ENCODE measurements at places on chromosomes 3 and 15.

DNA sequence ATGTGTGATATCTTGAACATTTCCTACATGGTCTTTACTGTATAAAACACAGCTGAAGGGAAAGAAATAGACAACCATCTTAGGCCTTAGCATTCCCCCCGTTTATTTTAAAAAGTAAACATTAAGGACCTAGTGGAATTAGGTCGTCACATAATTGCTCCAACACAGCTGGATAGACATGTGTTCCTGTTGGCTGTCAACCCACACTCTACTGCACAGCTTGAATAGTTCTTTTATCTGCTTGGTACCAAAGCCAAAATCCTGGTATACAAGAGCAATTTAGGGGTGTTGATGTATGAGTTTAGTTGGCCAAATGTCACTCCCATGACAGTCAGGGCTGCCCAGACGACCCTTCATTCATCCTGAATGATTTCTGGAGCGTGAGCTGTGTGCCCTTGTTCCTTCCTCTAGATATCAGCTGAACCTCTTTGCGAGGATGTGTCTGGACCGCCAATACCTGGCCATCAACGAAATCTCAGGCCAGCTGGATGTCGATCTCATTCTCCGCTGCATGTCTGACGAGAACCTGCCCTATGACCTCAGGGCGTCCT lies 179.7 kb downstream of the ITPR1 start:
- DNase-seq, result no peak

- DNase-seq, result no peak
These were observed 142.5 kb downstream of the NR1I2 start for GRCh38 chr3:119924111-119925094.

DNA sequence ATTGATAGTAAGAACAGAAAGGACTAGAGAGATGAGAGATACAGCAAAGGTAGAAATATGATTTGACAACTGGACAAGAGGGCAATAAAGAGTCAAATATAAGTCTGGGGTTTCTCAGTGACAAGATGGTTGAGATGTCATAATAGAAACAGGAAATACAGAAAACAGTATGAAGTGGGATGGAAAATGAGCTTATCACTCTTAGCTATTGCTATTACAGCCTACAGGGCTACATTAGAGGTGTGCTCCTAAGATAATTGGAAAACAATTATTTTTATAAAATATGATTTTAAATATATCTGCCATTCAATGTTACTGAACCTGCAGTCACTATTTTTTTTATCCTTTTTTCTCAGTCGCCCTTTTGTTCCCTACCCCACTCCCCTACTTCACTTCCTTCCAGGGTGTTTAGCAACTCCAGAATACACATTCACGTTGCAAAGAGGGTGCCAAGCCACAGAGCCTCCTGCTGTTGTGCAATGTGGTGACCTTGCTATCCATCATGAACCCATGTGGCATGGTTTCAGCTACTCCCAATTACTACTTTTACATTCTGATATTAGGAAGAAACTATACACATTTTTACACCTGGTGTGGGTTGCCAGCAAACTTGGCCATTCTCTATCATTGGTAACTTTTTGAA lies 6.0 kb downstream of the NRG4 start:
- DNase-seq, result no peak

DNA sequence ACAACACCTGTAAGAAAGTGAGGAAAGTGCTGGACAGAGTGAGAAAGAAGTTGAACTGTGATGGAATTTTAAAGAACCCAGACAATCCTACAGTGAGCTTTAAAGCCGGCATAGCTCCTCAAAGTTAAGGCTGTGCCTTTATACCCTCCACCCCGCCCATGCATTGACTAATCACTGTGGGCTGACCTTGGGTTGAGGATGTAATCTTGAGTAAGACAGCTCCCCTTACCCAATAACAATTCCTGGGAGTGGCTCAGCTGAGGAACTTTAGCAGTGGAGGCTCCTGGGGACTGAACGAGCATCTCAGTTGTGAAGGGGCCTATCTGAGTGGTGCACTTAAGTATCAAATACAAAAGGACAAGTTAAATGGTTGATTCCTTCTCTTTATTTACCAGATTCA lies 35.7 kb upstream of the ZNF770 start:
- DNase-seq, result no peak

DNA sequence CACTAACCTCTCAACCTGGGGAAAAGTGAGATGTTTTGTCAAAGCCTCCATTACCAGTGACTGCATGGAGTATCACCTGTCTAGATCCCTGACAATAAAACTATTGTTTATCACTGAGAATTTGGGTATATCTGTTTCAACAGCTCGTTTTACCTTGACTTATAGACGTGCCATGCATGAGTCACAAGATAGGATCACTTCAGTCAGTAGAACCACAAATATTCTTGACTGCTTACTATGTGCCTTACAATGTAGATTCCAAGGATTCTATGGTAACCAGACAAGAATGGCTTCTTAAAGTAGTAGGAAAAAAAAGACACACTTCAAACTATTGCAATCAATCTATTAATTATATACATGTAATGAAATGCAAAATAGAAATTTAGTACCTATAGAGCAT lies 55.7 kb upstream of the GRM7 start:
- no peak for DNase-seq

- DNase-seq, result no peak
These were observed 87.8 kb upstream of the MDFIC2 start for GRCh38 chr3:70400194-70400593.

- DNase-seq, result no peak
These were observed 18.5 kb downstream of the GLDN start for GRCh38 chr15:51359981-51360380.

GRCh38 chr3:154656486-154656885 lies 226.5 kb upstream of the GPR149 start:
- DNase-seq, result no peak

GRCh38 chr3:55166576-55167555 lies 239.0 kb upstream of the LRTM1 start:
- DNase-seq, result no peak

- no peak for DNase-seq
These were observed 45.2 kb downstream of the CDCP1 start for GRCh38 chr3:45100981-45101407.

- no peak for DNase-seq
These were observed 2.7 kb downstream of the GAP43 start for GRCh38 chr3:115626006-115626409.

DNA sequence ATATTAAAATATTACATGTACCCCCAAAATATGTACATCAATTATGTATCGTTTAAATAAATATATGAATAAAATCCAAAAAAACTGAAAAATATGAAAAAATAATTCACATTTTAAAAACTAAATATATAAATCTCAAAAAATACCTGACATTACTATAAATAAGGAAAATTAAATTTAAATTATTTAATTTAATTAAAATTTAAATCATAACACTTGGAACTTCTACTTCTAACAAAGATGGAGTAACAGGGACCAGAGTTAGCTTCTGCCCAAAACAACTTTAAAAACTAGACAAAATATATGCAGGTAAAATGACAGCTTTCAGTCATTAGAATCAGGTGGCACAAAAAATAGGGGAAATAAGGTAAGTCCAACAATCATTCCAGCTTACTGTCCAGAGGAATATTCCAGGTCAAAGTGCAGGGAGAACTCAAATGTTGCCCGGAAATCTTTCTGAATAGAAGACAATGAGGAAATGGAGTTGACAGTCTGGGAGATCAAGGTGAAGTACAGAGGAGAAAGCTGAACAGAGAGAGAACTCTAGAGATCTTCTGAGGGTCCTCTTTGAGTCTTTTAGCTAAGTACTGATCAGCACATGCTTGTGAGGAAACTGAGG lies 207.7 kb upstream of the ATP11B start:
- no peak for DNase-seq

DNA sequence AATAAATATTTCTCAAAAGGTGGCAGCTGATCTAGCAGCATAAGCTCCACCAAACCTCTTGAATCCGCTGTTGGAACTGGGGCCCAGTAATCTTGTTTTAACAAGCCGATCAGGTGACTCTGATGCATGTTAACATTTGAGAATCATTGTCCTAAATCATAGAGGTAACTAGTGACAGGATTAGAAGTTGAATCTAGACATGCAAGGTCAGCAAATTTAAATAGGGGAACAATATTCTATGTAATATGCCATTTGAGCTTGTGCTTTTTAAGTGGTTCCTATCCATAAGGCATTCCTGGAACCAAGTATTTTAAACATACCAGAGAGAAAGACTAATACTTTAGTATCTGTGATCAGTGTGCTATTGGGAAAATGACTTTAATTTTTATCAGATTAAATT lies 412.8 kb downstream of the PYDC2 start:
- no peak for DNase-seq

- DNase-seq, result no peak
These were observed 117.6 kb upstream of the ROBO1 start for GRCh38 chr3:79885407-79885806.

DNA sequence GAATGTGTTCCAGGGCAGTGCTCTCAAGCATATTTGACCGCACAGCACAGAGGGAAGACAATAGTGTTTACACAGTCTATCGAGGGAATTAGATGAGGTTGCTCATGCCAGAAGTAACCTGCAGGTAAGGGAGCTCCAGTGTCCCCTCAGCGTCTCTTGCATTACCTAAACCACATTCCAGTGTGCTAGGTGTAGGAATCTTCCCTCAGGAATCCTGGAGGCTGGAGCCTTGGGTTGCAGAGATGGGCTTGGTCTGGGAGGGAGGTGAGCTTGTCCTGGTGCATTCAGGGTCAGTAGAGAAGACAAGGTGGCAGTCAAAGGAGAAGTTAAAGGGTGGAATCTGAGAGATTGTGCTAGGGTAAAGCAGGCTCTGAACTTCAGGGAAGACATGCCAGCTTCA lies 56.3 kb downstream of the SOX14 start:
- no peak for DNase-seq

- peak; percentile 34 for DNase-seq
These were observed 79.0 kb upstream of the DCLK3 start for GRCh38 chr3:36843065-36844051.

DNA sequence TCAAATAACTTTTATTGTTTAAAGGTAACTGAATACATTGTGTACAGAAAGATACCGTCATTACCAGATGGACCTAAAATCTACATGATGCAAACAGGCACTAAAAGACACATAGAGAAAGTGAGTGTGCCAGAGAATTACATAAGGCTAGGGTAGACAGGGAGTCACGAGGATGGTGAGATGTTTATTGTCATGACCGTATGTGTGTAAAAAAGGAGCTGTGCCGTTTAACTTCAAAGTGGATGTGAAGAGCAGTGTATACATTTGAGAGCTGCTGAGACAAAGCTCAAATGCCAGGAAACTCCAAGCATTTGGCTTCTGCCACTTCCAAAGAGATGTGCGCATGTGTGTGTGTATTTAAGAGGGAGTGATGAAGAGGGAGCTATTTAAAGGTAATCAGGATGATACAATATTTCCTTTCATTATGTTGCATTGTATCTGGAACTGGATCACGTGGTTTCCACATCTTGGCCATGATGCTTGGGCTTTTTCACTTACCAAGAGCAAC lies 51.4 kb upstream of the IGF1R start:
- no peak for DNase-seq

DNA sequence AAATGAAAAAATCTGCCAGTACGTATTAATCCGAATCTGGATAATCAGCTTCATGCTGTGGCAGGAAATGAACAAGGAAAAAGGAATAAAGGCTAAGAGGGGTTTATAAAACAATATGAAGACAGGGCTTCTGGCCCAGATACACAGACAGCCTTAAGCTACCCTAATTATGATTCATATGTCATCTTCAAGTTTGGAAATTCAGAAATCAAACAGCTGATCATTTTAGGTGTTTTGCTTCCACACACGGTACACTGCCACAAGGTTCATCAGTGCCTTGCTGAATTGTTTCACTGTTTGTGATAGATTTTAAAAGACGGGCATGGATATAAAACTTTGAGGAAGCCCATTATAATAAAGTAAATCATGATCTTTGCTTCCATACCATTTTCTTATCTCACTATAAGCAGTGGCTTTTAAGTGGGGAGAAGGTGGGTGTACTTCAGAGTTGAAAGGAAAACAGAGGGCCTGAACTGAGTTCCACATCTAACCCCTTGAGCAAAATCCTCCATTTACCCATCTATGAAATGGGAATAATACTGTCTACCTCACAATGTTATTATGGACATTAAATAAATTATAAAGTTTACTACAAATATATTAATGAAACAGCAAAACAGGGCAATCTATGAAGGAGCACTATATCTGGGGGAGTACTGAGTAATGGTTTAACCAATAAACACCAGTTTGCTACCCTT lies 15.7 kb downstream of the GTPBP8 start:
- DNase-seq, result no peak

- DNase-seq, result no peak
These were observed 30.8 kb downstream of the MEX3B start for GRCh38 chr15:82014989-82015388.

- DNase-seq, result no peak
These were observed 1374.5 kb downstream of the NSUN3 start for GRCh38 chr3:95437409-95437808.

GRCh38 chr3:168216851-168217250 lies 121.1 kb upstream of the GOLIM4 start:
- DNase-seq, result no peak

- DNase-seq, result no peak
These were observed 260.1 kb upstream of the DPPA4 start for GRCh38 chr3:109597444-109597843.

- no peak for DNase-seq
These were observed 45.6 kb downstream of the WNT5A start for GRCh38 chr3:55441499-55441898.

GRCh38 chr3:145058483-145058882 lies 1086.9 kb downstream of the DIPK2A start:
- no peak for DNase-seq

DNA sequence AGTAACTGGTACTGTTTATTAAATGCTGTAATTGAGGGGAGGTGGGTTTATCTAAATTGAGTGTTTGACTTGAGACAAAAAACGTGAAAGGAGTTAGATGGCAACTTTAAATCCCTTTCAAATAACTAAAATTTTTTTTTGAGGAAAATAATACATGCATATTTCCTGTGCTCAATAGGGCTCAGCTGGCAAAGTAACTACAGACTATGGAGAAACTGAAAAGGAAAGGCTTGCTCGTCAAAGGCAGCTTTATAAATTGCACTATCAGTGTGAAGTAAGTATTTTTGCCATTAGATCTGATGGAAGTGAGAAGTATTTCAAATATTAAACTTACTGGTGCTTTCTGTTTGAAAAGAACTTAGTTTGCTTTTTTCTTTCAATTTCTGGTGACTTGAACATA lies 72.2 kb downstream of the DZIP3 start:
- DNase-seq, result no peak

DNA sequence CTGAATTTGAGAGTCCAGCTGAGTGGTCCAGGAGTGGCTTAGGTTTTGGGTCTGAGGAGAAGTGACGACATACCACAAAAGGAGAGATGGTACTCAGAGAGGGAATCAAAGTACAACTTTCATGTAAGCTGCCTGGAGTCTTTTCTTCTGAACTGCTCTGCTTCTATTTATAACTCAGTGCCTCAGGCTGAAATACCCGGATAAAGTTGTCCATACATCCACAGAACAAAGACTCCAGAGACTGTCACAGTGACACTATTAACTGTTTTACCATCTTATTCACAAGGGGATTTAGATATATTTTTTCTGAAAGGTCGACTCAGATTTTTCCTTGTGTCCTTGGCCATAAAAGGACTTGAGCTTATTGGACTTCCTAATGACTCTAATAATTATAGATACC lies 264.3 kb upstream of the DNAJC19 start:
- DNase-seq, result no peak
